ENCODE measurements at places on chromosomes 12 and 14.

GRCh38 chr14:38129705-38130104 is 78.0 kb upstream of the SSTR1 start:
- DNase-seq: no peak

GRCh38 chr12:53733807-53734200 is 6.6 kb upstream of the CALCOCO1 start:
- DNase-seq: no peak

DNA sequence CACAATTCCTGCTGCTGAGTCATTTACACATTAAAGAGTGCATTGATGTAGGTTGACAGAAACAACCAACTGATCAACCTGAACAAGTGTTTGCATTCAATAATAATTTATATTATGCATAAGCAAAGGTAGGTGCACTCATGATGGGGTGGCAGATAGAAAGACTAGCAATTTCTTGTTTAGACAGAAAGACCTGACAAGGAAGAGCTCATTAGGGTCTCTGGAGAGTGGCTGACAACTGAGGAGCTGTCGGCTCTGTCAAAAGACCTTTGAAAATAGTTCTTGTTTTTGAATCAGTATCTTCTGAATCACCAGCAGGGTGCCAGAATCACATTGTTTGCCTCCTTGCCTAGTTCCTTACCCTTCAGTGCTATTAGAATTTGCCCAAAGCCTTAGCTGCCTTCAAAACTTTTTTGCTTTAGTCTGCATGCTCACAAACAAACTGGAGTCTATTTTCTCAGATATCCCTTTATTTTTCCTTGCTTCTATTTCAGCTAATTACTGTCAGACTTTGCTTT is 234.7 kb downstream of the BTG1 start:
- DNase-seq: no peak

- DNase-seq: no peak
These were observed 3.0 kb downstream of the TNFAIP2 start for GRCh38 chr14:103126088-103126872.

DNA sequence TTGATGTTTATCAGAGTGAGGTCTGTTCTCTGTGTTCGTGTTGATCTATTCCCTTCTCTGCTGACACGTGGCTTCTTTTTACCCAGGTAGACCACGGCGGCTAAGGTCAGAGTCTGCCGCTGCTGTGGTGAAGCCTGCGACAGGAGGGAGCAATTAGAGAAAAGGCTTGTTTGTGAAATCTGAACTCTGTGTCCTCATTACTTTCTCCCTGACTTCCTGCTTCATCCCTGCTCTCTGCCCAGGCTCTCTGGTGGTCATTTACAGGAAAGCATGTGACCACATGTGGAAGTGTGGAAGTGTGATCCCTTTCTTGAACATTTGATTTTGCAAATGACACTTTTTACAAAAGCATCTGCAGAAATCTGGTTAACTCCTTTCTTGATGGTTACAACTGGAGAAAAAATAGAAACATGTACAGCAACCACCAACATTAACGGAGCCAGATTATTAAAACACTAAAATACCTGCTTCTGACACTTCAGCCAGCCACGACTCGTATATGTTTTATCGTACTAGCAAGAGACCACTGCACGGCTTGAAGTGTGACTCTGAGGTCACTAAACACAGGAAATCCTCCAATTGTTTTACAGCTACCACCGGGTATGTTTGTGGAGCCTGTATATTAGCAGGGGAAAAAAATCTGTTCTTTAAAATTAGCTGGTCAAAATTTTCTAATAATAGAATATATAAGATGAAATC is 388.6 kb upstream of the TMPO start:
- DNase-seq: no peak

DNA sequence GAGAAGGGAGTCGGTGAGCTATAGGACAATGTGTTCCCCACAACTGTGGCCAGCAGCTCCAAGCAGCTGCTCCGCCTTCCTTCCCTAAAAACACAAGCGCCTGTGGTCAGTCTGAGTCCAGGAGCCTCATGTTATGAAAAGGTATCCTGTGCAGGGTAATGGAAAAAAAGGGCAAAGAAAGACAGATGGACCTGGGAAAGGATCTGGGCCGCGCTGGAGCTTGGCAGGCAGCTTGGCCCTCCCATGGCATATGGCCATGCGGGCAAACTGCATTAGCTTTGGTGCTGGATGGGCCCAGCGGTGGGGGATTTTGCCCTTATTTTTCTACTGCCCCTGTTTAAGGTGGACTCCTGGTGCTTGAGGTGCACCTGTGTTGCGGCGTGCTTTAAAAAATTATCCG is 23.7 kb upstream of the CHST11 start:
- no peak for DNase-seq

DNA sequence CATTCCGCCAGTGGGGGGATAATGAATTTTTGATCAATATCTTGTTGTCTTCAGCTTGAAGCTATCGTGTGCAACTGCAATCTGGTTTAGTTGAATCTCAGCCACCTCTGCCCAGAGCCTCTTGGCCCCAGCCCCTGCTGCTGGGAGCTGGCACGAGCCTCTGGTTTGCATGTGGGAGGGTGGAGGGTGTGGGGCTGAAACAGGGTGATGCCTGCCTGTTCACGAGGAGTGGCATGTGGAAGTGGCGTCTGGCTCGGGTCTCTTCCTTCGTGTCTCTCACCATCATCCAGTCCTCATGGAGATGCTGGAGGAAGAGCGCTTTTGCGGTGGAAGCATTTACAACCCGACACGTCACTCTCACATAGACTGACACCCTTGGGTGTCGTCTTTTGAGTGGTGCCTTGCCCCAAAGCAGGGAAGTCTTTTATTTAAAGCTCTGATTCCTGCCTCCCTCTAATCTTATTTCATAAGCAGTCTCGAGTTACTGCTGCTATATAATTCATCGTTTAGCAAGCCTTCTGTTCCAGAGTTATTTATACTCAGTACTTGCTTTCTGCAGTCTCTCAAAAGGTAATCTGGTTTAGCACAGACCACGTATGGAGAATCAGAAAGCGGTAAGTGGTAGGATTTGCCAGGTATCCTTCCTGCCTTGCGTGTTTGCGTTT is 64.5 kb downstream of the AACS start:
- no peak for DNase-seq

GRCh38 chr14:55973285-55973800 is 144.9 kb upstream of the PELI2 start:
- no peak for DNase-seq

DNA sequence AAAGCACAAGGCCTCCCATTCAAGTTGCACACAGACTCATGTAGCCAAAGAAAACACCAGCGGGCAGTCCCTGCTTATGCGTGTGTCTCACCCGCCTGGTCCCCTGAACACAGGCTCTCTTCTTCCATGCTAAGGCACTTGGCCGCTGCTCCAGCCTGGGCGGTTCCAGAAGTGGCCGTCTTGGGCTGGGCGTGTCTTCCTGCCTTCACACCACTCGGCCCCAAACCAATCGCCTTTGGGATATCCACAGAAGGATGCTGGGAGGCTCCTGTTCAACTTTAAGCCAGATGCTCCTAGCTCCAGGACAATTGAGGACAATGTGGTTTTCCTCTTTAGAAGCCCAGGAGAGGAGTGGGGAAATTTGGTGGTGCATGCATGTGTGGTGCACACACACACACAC is 2.2 kb downstream of the SCARB1 start:
- DNase-seq: no peak

DNA sequence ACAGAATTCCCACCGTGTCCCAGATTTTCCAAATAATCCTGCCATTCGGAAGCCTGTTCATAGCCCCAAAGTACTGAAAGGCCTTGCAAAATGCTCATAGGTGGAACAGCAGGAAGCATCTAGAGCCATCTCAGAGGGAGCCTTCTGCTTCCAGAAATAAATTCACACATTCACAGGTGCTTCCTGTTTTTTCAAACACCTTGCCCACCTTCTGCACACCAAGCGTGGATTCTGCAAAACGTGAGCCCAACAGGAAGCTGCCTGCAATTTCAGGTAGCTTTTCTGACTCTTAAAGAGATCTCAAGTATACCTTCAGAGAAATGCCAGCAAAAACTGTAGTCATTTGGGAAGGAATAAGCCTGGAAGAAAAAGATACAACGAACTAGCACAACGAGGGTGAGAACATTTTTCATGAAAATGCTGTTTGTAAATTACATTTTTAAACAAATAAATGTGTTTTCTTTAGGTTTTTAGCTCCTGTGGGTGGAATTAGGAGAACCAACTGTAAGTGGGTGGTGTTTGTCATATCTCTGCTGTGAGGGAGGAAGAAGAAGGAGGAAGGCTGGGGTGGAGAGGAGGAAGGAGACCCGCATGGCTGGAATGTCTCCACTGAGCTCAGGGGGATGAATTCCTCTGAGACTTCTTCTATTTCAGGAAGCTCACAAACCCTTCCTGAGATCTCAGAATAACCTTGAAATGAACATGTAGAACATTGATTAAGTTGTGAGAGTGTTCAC is at the start of gene IFNG-AS1:
TSS of gene IFNG-AS1 (plus strand) at position 264 of the 737 bp plus-strand sequence.
- no peak for DNase-seq

- no peak for DNase-seq
These were observed 167.8 kb upstream of the MDGA2 start for GRCh38 chr14:47843236-47843635.

DNA sequence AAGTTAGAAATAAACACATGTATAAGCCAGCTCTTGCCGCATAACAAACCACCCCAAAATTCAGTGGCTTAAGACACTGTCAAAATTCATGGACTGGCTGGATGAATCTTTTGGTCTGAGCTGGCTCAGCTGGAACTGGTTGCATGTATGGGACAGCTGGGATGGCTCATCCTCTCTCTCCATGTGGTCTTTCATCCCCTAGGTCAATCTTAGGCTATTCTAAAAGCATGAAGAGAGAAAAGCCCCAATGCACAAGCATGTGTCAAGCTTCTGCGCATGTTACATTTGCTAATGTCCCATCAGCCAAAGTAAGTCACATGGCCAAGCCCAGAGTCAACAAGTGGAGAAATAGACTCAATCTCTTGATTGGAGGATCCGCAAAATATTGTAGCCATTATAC is 71.0 kb downstream of the DRAM1 start:
- no peak for DNase-seq

GRCh38 chr12:12997156-12997555 is 2.9 kb downstream of the HEBP1 start:
- DNase-seq: no peak

GRCh38 chr14:25911831-25912230 is 686.0 kb downstream of the NOVA1 start:
- no peak for DNase-seq

- DNase-seq: no peak
These were observed 120.7 kb upstream of the SCAF11 start for GRCh38 chr12:46110928-46111699.

- DNase-seq: no peak
These were observed 170.1 kb upstream of the GRIP1 start for GRCh38 chr12:66848967-66849366.

- no peak for DNase-seq
These were observed 16.5 kb downstream of the TMEM30B start for GRCh38 chr14:61264651-61265050.

DNA sequence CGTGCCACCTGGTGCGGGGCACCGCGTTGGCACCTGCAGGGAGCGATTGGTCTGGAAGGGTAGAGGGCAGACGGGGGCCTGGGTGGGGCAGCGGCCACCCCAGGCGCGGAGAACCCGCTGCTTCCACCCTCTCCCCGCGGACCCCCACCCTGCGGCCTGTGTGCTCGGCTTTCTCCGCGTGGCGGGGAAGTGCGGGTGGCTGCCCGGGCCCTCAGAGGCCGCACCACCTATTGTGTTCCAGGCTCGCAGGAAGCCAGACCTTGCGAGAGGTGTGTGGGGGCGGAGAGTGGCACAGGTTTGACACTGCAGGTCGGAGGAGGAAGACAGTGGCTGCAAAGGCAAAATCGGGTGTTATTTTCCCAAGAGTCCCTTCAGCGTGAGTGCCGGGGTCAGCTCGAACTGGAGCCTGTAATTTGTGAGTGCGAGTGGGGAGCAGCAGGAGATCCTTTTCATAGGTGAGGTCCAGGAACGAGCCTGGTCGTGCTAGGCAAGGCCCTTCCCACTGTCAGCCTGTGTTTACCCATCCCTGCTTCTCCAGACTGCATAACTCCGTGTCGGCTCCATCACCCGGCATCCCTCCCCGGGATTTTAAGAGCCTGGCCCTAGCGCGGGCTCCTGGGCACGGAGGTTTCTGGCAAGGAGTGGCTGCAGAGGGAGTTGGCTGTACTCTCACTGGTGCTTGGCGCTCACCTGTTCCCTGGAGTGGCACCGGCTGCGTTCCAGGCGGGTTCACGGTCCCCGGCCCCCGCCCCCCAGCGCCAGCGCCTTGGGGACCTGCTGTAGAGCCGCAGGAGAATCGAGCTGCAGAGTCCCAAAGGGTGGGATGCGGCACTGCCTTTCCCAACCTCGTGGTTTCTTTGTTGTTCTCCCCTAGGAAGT is 935 bp downstream of the TBC1D30 start:
- DNase-seq: peak; percentile 45

DNA sequence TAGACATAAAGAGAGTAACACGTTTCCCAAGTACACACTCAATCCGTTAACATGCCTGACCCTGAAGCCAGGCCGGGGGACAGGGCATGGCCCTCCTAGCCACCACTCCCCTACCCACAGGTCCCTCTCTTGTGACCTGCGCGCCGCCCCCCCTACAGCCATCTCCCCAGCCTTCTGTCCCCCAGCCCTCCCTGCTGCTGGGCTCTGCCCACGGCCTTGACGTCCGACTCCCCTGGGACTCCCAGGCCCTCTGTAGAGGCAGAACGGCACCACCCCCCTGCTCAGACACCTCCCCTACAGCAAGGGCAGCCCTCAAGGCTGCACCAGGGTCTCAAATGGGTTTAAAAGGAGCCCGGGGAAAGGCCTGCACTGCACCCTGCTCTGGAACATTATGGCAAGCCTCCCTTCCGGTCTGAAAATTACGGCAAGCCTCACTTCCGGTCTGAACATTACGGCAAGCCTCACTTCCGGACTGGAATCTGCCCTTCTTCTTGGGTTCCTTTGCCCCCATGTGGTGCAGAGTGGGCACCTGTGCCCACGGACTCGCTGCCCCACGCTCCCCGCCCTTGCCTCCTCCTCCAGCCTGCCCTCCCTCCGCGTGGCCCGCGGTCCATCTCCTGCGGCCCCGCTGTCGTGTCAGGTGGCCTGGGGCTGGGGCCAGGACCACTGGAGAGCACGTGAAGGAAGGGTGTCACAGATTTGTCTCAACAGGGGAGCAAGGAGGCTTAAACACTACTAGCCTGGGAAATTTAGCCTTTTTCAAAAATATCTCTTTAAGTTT is 77.6 kb downstream of the MOK start:
- DNase-seq: no peak

- no peak for DNase-seq
These were observed 57.4 kb downstream of the FOXN3 start for GRCh38 chr14:89359477-89360222.

GRCh38 chr12:115348301-115348700 is 664.3 kb upstream of the TBX3 start:
- no peak for DNase-seq

DNA sequence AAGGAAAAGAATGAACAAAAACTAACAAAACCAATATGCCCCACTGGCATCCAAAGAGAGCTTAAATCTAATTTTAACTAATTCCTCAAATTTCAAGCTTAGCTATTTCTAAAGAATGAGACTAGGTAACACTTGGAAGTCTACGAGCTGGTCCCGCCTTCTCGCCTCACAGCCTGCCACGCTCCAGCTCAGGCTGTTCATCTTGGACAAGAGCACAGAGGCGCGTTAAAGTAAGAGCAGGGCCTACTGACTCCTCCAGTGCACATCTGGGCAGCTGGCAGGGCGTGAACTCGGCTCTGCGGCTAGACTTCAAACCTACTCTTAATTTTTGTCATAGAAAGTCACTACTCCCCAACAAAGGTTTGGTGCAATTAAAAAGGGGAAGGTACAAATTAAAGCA is 64.6 kb downstream of the DICER1 start:
- no peak for DNase-seq

Data from DMS79 treated with DMSO at 0.1 percent for 48 hours (cell line).